ENCODE measurements at places on chromosomes 6 and 20.

- DNase-seq: no peak
Observed at GRCh38 chr6:149846321-149846720, 17.8 kb downstream of the LRP11 start.

DNA sequence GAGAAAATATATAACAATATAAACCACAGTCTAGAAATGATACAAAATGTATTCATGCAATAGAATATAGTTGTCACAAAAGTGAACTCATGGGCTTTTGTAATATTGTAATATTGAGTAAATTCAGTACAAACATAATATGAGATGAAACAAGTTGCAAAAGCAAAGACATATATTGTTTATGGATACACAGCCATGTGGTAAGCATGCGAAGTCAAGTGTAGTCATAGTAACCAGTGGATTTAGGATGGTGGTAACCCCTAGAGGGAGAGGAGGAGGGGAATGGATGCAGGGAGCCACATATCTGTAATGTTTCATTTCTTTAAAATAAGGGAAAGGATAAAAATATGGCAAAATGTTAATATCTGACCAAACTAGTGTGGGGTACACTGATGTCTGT lies 47.3 kb downstream of the ARMC2 start:
- DNase-seq: no peak

DNA sequence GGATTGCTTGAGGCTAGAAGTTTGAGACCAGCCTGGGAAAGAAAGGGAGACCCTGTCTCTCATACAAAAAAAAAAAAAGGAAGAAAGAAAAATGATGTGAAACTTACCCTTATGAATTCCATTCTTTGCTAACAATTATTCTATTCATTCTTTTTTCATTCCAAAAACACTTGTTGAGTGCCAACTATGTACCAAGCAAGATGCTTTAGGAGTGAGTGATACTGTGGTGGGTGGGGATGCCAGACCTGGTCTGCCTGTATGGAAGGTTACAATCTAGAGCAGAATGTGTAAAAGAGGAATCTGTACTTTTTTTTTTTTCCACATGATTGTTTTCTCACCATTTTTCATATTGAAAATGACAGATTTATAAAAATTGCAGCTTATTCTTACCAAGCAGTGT lies 73.8 kb upstream of the TULP1 start:
- DNase-seq: no peak

DNA sequence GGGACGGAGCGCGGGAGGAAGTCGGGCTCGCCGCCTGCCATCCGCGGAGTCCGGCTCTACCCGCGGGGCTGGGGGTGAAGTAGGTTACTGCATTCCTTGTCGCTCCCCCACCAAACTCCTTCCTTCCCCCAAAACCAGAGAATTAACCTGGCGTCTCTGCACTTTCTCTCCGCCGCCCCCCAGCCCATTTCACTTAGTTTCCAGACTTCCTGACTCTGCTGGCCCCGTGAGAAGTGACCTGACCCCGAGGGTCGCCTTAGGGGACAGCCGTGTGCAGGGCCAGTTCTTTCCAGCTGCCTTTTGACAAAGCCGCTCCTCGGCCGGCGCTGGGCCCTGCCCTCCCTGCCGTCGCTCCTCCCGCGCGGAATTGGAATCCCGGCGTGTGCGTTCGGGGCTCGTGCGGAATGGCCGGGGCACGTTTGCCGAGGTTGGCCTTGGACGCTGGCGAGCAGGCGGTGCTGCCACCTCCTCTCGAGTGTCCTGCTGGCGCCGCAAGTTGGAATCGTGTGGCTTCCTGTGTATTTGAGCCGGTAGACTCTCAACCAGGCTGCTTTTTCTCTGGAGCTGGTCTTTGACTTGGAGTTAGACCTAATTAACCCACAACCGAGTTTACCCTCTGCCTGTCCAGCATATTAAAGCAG lies 650 bp downstream of the DCBLD1 start:
- no peak for DNase-seq

GRCh38 chr20:50169329-50169823 lies 15.9 kb upstream of the PEDS1 start:
- DNase-seq: no peak

DNA sequence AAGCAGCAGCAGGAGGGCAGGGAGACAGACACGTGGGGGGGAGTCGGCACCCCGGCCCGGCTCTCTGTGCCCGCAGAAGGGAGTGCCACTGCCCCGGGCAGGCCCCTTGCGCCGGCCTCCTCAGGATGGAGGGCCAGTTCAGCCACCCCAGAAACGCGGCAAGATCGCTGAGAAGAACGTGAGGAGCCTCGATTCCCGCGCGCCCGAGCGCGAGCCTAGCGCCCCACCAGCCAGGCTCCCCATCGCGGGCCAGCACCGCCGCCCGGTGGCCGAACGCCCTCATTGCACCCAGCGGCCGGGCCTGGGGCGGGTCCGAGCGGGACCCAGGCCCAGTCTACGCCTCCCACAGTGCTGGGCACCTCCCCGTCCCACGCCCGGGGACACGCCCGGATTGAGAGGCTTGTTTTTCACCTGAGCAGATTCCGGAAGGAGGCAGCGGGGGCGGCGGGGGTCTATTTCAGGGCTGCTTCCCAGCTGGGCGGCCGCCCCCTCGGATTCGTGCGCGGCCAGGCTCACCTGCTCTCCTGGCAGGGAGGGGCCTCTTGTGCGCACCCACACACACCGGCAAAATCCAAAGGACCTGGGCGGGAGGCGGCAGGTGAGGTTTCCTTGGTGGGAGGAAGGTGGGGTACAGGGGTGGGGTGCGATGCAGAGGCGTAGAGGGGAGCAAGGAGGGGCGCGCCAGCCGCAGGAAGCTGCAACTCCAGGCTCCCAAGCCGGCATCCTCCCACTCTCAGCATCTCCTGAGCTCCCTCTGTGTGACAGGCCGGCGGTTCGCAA lies 9.0 kb upstream of the GRM4 start:
- DNase-seq: no peak

GRCh38 chr6:68779366-68779765 lies 144.3 kb downstream of the ADGRB3 start:
- no peak for DNase-seq

- DNase-seq: peak; percentile 80
Observed at GRCh38 chr6:132659082-132659481, at the start of gene TAAR1. Gene TAAR1, minus strand, starts transcription at chr6:132659182. Its CDS starts 13,179 bp downstream, at chr6:132646003.

- no peak for DNase-seq
Observed at GRCh38 chr6:134119486-134119885, 67.1 kb upstream of the SLC2A12 start.

DNA sequence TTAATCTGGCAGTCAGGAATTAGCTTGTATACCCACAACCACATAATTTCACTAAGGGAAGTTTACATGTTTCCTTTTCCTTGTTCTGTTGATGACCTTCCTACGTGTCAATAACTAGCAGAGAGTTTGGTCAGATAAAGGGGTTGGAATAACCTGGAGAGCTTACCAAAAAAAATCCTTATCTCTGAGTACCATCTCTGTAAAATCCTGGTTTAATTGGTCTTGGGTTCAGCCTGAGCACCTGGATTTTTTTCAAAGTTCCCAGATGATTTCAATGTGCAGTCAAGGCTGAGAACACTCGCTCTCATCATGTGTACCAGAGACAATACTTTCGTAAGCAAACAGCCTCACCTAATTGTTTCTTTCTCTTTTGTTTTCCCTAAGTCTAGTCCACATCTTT lies 483.8 kb upstream of the FLRT3 start:
- no peak for DNase-seq

GRCh38 chr6:167298127-167298526 lies 7.0 kb downstream of the UNC93A start:
- DNase-seq: no peak

- no peak for DNase-seq
Observed at GRCh38 chr20:62643521-62644043, 1.3 kb downstream of the SLCO4A1 start.

DNA sequence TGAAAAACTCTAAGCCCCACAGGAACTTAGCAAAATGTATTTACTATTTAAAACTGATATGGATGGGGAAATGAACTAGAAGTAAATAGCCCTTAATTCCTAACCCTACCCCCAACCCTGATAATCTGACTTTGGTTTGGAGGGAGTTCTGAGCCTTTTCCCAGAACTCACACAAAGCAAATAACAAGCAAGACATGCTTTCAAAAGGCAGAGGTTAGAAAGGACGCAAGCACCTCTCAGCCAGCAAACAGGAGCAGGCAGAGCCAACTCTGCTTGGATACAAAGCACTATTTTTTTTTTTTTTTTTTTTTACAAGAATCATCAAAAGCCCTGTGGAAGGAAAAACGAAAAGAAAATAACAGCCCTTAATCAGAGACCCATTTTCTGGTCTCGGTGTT lies 58.7 kb downstream of the SLC22A23 start:
- DNase-seq: no peak

DNA sequence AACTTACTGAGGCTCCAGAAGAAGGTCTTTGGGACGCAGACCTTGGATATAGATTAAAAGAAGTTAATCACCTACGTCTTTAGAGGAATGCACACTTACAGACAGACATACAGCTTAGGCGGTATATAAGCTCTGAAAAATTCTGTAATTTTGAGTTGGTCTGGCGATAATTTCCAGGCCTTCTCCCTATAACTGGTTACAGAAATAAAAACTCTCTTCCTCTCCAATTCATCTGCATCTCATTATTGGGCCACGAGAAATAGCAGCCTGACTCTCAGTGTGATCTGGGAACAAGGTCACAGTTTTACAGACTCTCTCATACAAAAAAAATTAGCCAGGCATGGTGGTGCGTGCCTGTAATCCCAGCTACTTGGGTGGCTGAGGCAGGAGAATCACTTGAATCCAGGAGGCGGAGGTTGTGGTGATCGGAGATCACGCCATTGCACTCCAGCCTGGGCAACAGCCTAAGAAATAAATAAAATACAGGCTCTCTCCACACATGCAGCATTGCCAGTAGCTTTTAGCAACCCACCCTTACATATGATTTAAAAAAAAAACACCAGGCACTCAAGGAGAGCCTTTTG lies 4.7 kb downstream of the ZBTB24 start:
- no peak for DNase-seq

- no peak for DNase-seq
Observed at GRCh38 chr20:48750941-48751635, 76.7 kb downstream of the PREX1 start.

DNA sequence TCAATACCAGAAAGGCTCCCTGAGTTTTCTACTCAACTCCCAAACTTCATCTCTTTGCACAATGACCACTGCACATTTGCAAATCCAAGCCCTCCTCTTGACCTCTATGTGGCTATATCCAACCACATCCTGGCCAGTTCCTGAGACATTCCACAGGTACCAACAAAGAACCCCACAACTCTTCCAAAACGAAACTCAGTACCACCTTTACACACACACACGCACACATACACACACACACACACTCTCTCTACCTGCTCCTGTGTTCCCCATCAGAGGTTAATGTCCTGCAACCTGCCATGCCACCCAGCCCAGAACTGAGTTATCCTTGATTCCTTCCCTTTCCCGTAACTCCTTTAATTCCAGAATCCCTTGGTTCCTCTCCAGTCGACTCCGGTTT lies 58.5 kb downstream of the CHD6 start:
- no peak for DNase-seq

DNA sequence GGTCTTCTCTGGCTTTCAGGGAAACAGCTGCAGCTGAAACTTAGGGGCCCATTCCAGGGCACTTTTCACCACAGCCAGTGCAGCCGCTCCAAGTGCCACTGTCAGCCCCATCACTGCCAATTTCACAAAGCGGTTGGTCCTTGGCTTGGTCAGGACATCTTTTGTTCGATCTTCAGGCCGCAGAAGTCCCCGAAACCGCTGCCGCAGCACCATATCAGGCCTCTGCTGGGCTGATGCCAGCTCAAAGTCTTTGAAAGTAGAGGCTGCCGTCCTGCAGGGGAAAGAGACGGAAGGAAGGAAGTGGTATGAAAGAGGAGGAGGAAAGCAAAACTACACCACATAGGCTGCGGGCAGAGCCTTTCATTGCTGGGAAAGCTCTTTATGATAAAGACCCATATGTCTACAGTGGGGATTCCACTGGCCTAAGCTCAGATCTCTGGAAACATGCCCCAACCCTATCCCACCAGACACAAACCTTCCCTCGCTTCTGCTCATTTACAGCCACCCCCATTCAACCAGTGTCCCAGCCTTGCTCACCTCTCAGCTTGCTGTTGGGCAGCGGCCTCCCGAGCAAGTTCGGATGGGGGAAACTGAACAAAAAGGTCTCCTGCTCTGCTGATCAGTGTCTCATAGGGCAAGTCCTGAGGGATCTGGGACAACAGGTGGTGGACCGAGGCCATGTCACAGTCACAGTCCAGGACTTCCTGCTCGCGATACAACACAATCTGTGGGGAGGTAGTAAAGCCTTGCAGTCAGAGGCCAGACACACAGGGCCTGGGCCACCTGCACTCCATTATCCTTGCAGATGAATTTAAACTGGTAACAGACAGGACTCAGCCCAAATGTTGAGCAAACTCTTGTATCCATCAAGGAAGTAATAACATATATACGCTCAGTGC lies 23.5 kb downstream of the TBC1D20 start:
- DNase-seq: no peak

DNA sequence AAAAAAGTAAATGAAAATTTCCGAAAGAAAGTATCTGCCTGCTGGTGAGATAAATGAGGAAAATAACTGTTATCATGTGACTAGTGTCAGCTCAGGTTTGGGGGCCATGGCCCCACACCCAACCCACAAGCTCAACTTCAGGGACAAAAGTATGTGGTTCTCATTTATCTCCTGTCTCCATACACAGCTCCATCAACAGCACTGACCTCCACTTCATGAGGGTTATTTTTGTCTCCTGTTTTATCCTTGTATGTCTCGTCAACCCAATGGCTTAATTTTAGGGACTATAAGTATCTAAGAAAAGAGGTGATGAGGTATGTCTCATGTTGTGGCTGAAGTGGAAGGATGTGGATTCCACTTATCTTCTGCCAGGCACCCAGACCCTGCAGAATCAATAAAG lies 271.6 kb upstream of the RIN2 start:
- DNase-seq: no peak

- DNase-seq: no peak
Observed at GRCh38 chr6:127969701-127970100, 68.8 kb upstream of the THEMIS start.

- no peak for DNase-seq
Observed at GRCh38 chr6:25028328-25028727, 92.6 kb upstream of the RIPOR2 start.

GRCh38 chr6:137901454-137901853 lies 34.4 kb downstream of the TNFAIP3 start:
- DNase-seq: no peak

GRCh38 chr20:44186201-44186600 lies 787 bp downstream of the JPH2 start:
- DNase-seq: no peak

DNA sequence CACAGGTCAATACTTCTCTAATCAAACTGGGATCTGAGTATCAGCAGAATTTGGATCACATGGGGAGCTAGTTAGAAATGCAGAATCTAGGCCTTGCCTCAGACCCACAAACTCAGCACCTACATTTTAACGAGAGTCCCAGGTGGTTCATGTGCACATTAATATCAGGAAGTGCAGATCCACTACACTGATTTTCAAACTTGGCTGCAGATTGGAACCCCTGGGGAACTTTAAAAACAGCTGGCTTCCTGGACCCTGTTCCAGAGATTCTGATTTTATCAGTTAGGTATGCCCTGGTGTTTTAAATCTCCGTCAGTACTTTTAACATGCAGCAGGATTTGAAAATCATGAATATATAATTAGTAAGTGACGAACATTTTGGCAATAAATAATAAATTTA lies 1.9 kb upstream of the CST8 start:
- DNase-seq: no peak

- DNase-seq: no peak
Observed at GRCh38 chr20:58470336-58471192, 44.6 kb downstream of the APCDD1L start.

Data from NCI-H2081 treated with DMSO at 0.1 percent for 48 hours (cell line).